ENCODE measurements at places on chromosomes 2 and 18.

GRCh38 chr2:222196159-222196558, 102.6 kb downstream of the PAX3 start:
- no peak for DNase-seq

DNA sequence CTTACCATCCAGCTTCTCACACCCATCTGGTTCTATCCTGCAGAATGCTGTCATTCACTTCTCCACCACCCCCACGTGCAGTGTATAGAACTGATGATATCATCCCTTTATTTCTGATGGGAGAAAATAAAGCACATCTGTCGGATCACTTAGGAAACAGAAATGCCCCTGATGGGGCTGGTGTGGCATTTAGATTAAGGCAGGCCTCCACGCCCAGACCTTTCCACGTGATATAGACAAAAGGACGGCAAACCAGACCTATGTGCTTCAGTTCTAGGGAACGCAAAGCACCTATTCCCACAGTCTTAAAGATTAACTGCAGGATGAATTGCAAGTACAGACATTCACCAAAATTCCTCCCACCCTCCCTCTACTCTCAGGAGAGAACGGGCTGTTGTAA, 27.6 kb upstream of the CABLES1 start:
- DNase-seq: peak; percentile 34

- peak; percentile 9 for DNase-seq
Measured at GRCh38 chr2:15313657-15314056, 247.5 kb downstream of the NBAS start.

- DNase-seq: peak; percentile 13
Measured at GRCh38 chr2:109497463-109497862, 116.3 kb downstream of the SEPTIN10 start.

DNA sequence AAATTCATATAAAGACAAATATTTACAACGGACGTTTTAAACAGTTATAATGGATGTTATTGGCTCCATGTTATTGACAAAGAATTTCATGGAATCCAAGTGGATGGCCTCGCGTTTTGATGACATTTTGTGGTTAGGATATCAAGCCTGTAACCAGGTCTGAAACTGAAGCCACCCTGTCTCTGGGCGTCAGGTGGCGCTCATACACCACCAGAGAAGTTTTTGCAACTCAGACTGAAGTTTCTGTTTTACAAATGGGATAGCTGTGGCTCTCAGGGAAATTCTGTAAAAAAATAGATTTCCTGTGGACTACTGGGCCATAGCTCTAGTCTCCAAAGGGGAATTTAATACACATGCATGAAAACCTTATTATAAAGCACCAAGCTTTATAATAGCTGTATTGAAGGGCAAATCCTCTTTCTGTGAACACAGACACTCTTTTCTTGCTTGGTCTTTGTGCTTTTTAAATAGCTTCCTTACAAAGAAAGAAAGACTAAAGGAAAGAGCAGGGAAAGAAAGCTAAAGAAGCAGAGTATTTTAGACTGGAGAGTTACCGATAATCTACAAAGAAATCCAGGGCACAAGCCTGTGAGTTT, 86.7 kb downstream of the C18orf54 start:
- peak; percentile 23 for DNase-seq

DNA sequence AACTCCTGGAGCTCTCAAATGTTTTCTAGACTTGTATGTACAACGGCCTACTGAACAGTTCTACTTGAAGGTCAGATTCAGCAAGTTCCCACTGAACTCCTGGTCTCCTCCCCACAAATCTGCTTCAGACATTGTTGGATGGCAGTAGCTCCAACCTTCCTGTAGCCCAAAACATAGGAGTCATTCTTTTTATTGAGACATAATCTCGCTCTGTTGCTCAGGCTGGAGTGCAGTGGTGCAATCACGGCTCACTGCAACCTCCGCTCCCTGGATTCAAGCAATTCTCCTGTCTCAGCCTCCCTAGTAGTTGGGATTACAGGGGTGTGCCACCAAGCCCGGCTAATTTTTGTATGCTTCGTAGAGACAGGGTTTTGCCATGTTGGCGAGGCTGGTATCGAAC, 47.3 kb downstream of the QPCT start:
- DNase-seq: no peak

DNA sequence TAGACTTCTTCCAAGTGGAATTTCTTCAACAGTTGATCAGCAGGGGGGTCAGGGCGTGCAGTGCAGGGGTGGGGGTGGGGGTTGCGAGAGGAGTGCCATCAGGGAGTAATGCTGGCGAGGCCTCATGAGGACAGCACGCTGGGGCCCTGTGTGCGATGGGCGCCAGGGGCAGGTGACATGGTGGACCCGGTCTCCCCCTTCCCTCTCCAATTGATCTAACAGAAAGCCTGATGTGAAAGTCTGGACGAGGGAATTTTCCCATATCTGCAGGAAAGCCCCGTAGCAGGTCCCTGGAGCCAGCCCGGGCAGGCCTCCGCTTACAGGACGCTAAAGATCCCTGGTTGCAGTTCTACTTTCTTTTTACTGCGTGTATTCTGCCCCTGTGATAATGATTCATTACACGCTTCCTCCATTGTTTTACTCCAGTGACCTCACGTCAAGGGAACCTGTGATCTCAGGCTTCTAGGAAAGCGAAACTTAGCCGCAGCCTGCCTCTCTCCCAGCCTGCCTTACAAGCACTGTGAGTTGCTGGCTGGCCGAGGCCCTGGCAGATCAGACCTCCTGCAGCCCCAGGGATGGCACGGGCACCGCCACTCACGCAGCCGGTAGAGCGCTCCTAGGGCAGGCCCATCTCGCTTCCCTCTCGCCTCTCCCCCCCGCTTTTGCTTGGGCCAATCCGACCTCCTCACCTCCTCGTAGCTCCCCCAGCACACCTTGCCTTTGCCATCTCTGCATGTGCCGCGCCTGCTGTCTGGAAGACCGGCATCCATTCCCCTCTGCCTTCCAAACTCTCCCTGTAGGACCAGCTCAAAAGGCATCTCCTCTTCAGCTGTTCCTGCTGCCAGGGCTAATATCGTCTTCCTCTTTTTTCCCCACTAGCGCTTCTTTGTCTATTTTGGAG, 19.2 kb downstream of the NEURL3 start:
- DNase-seq: peak; percentile 89

DNA sequence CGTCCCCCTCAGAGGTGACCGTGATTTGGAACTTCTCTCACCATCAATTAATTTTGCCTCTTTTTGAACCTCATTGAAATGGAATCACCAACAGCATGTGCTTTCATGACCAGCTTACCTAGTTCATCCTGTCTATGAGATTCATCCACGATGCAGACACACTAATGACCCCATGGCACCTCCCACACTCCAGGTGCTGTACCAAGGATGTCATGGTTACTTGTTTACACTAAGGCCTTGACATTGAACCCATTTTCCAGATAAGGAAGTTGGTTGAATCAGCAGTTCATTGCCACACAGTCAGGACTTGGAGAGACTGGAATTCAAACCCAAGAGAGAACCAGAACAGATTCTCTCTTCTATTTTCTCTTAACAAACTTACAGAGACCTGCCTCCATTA, 139.0 kb downstream of the ZFP36L2 start:
- DNase-seq: no peak

DNA sequence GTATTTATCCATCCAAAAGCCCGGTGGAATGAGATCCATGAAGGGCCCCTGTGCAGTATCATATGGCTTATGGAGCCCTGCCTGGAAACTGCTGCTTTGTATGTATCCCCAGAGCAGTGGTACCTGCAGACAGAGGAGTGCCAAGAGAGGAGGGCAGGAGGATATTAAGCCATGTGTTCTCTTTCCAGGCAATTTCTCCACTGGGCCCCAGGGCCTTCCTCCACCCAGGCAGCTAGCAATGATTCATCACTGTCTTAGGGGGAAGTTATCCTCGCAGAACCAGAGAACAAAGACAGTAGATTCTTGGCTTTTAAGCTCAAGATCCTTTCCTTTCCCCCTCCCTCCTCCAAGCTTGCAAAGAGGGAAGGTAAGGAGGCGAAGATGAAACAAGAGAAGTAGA, 98.1 kb downstream of the LRRC30 start:
- DNase-seq: no peak

DNA sequence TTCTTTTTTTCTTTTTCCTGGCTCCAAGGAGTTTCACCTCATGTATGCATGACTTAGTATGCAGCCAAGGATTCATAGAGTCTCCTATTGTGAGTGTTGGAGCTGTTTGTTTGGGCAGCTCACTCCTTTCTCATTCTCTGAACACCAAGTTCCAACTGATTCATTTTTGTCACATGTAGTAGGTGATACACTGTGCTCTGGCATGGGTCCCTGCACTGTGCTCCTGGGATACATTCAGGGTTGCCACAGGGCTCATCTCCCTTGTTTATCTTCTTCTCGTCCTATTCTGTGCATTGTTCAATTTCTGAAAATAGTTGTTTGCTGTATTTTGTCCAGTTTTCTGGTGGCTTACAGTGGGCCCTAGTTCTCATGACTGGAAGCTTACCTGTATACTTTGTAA, 96.8 kb downstream of the ZNF407 start:
- no peak for DNase-seq

GRCh38 chr2:60148716-60149115, 404.7 kb downstream of the BCL11A start:
- no peak for DNase-seq

- no peak for DNase-seq
Measured at GRCh38 chr2:140624200-140624599, 1506.6 kb downstream of the LRP1B start.

DNA sequence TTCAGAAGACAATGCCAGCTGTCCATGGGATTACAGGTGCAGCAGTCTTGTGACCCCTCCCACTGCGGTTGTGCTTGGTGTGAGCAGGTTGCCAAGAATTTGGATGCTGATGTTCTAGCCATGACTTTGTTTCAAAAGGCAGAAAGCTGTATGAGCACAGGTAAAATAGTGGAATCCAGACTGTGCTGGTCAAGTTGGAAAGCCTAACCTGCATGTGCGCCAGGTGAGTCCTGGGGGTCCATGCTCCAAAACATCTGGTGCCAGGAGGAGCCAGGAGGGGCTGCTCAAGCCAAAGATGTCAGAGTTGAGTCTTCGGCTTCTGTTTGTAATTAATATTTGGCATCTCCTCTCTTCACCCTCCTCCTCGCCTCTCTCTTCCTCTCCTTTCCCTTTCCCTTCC, 330.1 kb downstream of the MYCN start:
- DNase-seq: no peak

GRCh38 chr2:74186038-74186437, 7.4 kb upstream of the MOB1A start:
- DNase-seq: no peak

DNA sequence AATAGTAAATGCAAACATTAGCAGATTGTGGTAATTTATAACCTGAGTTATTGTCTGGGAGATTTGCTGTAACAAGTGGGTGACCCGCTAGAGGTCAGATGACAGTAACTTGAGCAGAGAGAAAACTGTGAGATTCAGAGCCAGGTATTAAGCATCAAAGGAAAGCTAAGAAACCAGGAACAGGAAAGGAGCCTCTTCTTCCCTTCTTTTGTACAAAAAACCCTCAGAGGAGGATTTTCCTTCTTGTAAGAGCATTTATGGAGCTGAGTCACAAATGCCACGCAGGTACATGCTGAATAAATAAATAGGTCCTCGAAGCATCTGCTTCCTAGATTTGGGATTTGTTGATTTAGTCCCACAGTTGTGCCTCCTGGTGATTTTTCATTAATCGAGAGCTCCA, 146.5 kb downstream of the SH3BP4 start:
- peak; percentile 23 for DNase-seq

DNA sequence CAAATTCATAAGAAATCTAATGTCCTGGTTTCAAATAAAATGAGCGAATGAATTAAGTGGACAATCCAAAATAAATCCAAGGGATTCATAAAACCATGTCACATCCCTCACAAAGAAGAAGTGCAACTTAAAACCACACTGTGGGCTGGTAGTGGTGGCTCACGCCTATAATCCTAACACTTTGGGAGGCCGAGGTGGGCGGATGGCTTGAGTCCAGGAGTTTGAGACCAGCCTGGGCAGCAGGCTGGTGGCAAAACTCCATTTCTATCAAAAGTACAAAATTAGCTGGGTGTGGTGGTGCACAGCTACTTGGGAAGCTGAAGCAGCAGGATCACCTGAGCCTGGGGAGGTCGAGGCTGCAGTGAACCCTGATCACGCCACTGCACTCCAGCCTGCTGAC, 25.4 kb downstream of the FAM98A start:
- no peak for DNase-seq

- DNase-seq: no peak
Measured at GRCh38 chr2:31365348-31365747, 49.2 kb downstream of the XDH start.

DNA sequence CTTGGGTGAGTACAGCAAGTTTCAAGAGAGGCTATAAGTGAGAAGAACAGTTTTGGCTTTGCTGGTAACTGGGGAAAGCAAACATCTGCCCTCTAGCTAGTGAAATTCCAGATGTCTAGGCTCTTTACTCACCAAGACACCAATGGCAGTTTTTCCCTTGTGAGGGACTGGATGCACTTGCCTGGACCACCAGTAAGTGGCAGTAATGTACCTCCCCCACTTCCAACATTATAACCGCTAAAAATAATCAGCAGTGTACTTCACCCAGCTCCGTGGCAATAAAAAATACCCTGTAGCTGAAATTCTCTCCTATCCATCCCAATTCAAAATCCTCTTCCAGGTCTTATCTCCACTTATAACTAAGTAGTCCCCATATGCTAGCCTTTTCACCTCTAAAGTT, 383.9 kb downstream of the ARHGAP15 start:
- peak; percentile 7 for DNase-seq

DNA sequence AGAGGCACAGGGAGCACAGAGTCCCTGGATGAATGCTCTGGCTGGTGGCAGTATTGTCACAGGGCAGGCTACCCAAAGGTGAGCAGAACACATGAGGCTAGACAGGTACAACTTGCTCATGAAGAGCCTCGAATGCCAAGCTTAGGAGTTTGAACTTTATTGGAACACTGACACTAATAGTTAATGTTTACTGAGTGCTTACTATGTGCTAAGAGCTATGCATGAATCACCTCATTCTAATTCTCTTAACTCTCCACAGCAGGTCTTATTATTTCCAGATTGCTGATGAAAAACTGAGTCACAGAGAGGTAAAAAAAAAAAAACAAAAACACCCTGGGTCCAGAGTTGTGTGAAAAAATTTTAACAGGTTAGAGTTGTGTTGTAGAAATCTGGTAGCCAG, 6.1 kb upstream of the EMX1 start:
- peak; percentile 15 for DNase-seq

GRCh38 chr18:199214-199613, 40.9 kb downstream of the USP14 start:
- no peak for DNase-seq

DNA sequence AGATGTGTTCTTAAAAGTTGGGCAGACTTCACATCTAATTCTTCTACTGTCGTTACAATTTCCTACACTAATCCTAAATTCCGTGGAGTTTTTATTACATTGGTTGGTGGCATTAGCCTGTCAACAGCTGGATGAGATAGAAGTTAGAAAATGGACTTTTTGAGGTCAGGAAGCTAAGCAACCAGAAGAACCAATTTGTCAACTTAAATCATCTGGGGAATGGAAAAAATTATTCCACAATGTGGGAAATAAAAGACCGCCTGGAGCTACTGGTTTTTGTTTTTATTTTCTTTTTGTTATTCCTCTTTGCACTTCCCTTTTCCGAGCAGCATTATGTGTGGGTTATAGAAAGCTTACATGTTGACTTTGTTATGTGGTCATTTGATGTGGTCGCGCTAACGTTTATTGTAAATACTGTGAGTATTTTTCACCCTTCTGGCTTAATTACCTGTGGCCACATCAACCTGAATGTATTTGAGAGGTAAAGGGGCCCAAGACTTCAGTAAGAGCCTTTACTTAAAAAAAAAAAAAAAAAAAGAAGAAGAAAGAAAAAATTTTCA, 75.3 kb downstream of the PTPRM start:
- no peak for DNase-seq

- DNase-seq: no peak
Measured at GRCh38 chr18:12990123-12990475, 1.1 kb upstream of the CEP192 start.

Data from RCC 7860 (cell line).